Cardiac fibroblast (primary cell): ENCODE measurements at places on chromosomes 7 and 10.

DNA sequence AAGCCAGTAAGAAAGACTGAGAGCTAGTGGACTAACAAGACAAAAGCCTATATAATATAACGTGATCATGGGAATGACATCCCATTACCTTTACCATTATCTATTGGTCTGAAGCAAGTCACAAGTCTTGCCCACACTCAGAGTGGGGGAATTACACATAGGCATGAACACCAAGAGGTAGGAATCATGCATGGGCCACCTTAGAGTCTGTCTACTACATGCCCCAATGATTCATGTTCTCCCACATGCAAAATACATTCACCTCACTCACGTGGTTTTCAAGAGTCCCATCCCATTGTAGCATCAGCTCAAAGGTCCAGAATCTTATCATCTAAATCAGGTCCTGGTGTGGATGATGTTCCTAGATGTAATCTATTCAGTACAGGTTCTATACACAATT is 29.4 kb downstream of the DNAJC9 start:
- DNase-seq, result no peak

DNA sequence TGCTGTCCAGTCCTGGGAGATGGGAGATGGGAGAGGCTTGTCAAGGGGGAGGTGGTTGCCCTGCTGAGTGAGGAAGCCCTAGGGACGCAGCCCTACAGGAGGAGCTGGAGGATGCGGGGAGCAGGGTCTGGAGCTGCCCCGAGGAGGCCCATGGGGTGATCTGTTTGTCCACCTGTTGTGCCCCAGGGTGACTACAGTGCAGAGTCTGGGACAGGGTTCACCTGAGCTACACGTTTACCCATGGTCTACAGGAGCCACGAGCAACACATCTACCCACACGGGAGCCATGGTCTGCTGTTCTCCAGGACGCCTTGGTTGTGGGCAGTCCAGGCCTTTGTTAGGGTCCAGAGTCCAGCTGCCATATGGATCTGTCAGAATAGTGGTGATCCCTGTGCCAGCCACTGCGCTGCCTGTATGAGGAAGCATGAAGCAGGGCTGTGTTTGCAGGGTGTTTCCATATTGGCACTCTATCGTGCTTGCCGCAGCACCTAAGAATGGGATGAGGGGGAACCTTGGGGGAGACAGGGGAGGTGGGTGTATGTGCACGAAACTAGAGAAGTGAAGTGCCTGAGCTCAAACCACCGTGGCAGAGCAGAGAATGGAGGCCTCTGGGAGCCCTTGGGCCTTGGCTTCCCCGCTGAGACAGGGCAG is 23.7 kb downstream of the ZNF775 start:
- DNase-seq, result no peak

- peak; percentile 36 for DNase-seq
Observed at GRCh38 chr7:116177009-116177408, 33.3 kb upstream of the TES start.

DNA sequence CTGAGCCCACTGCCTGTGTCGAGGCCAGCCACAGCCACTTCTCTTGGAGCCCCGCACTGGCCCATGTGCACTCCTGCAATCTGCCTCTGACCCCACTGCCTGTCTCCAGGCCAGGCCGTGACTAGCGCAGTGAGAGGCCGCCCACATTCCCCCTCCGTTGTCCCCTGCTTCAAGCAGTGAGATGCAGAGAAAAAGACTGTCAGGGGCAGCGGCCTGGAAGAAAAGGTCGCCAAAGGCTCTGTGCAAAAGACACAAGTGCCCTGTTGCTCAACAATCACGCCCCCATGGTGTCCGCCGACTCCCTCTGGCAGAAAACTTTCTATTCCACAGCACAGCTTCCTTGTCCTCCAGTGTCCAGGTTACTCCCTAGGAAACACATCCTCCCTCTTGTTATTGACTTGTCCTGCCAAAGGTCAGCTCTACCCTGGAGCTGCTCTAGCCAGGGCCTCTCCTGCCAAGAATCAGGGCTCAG is 9.9 kb downstream of the FAM131B start:
- DNase-seq, result no peak

DNA sequence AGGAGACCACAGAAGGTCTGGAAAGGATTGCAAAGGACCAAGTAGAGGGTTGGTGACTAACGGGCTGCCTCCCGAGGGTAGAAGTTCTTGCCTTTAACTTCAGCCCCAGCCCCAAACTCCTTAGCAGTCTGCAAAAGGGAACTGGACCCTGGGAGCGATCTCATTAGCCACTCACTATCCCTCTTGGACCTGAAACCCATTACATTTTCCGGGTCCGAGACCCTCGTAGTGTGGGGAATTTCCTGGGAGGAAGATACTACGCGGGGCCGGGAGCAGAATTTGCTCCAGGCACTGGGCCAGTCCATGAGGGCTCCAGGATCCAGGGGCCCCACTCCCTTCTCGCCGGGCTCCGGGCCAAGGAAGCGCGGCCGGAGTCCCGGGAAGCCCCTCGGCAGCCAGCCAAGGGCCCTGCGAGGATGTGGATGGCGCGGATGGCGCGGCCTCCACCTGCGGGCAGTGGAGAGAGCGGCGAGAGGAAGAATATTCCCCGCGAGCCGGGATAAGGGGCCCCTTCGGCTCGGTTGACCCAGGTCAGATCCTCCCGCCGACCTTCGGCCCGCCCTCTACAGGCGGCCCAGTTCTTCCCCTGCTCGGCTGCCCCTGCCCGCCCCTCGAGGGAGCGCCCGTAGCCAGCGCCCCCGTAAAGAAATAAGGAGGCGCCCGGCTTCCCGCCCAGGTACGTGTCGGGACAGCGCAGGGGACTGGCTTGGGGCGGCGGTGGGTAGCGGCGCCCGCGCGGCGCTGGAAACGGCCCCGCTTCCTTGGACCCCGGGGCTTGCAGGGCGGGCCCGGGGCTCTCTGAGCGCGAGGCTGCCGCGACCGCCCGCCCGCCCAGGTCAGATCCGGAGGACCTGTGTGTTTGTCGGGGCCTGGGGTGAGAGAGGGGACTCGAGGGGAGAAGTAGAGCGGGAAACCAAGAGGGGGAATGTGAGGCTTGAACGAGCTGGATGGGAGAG is at the start of gene MYO3A:
MYO3A (plus strand) TSS at position 577 of the 956 bp plus-strand sequence. CDS start 17,882 bp downstream, outside the sequence.
- no peak for DNase-seq
